ENCODE measurements at places on chromosomes 6 and 20.

DNA sequence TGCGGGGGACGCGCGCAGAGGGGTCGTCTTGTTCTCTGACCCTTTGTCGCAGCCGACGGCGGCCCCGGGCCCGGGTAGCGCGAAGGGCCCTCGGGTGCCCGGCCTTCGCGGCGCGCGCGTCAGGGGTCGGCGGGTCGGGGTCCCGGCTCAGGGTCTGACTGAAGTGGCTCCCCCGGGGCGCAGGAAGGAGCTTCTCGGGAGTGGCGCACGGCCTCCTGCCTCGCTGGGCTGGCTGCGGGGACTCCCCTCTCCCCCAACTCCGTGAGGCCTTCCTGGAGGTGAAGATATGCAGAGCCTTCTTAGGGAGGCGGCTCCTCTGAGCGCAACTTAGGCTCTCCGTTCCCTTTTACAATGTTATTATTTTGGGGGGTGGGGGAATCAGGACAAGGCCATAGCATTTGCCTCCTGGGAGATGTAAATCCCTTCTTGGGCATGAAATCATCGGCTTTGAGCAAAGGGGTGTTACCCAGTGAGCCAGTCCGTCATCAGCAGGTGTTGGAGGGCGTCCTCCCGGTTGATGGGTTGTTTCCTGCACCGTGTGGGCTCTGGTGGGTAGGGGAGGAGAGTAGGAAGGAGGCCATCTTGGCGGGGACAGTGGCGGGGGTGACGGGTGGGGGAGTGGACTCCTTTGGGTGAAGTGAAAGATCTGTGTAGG lies 523 bp downstream of the CDS2 start:
- DNase-seq, result peak; percentile 57

GRCh38 chr6:144745439-144745838 lies 460.3 kb downstream of the UTRN start:
- DNase-seq, result no peak

DNA sequence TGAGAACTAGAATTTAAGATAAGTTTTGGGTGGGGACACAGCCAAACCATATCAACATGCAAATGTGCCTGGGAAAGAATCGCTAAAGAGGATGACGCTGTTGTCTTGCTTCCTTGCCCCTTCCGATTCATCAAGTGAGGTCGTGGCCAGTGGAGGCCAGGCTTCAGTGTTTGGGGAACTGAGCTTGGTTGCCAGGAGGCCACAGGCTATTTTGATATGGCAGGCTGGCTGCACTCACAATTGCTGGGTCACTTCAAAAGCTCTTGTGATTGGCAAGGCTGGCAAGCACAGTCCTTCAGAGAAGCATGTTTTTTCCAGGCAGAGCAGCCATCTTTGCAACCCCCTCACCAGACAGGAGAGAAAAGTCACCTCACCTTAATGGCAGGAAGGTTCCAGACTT lies 45.8 kb downstream of the SAMD5 start:
- DNase-seq, result no peak

DNA sequence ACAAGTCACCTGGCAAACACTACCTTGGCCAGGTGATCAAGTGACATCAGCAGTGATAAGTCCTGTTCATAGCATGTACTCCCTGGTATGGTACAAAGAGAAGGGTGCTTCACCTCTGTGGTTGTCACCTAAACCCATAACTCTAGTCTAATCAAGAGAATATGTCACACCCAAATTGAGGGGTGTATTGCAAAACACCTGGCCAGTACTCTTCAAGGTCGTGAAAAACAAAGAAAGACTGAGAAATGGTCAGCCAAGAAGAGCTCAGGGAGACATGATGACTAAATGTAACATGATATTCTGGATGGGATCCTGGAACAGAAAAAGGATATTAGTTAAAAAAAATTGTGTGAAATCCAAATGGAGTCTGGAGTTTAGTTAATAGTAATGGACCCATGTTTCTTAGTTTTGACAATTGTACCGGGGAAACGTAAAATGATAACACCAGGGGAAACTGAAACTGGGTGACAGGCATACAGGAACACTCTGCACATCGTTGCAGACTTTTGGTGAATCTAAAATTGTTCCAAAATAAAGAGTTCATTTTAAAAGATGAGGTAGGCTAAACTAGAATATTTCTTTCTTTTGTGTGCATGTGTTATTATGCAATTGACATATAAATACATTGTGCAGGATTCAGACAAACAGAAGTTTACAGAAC lies 262.0 kb downstream of the CDC5L start:
- no peak for DNase-seq

- no peak for DNase-seq
These were observed 278.2 kb downstream of the NRN1 start for GRCh38 chr6:5728351-5729079.

- DNase-seq, result no peak
These were observed 17.6 kb upstream of the RPS6KA2 start for GRCh38 chr6:166644681-166645080.

DNA sequence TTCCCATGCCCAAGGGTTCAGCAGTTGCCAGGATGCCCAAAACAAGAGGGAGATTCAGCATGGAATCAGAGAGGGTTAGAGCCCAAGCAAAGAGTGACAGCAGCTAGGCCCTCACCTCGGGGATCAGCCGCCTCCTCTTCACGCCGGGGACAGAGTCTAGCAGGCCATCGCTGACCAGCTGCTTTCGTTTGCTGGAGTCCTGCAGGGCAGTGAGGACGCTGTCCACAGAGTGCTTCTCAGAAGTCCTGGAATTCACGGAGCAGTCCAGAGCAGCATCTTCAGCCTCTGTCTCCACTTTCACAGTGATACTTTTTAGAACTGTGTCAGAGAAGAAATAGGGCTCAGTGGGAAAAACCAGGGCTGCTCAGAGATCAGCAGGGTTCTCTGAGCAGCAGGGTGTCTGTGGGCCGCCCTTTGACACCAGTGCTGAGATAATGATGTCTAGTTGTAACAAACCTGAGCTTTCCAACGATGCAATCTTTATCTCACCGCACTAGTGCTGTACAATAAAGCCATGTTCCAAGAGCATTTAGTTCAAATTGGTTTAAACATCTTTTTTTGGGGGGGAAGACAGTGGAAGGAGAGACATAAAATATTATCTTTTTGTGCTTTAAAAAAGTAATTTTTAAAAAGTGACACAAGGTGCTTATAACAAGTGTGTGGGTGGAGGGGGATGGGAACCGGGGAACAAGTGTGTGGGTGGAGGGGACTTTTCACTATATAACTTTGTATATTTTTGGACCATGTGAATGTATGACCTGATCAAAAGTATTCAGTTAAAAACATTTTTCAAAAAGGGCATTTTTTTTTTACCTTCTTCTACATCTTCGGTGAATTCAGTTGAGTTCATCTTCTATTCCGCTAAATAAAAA lies 16.6 kb downstream of the BEND3 start:
- DNase-seq, result no peak

- no peak for DNase-seq
These were observed 188.5 kb downstream of the TAF4 start for GRCh38 chr20:61876952-61877728.

DNA sequence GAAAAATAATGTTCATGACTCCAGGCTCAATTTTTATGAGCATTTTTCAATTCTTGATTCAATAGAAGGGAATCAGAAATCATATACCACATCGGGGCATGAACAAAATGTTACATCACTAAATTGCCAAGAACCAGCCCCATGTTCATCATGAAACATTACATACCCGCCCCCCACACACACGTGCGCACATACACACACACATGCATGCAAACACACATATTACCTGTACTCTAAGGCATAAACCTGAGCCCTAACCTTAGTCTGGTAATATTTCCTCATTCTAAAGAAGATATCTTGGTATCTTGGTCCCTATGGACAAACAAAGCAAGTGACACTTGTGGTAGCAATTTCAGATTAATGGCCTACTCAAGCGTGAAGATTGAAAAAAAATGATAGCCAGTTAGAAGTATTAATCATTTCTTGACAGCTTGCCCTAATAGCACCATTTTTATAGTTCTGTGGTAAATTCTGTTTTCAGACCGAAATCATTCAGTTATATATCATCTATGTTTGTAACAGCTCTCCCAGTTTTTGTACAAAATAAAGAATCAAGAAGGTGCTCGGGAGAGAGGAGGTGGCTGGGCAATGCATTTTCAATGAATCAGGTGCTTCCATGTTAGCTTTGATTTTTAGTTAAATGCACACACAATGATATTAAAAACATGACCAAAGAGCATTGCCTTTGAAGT lies 95.4 kb upstream of the DOK5 start:
- DNase-seq, result no peak

DNA sequence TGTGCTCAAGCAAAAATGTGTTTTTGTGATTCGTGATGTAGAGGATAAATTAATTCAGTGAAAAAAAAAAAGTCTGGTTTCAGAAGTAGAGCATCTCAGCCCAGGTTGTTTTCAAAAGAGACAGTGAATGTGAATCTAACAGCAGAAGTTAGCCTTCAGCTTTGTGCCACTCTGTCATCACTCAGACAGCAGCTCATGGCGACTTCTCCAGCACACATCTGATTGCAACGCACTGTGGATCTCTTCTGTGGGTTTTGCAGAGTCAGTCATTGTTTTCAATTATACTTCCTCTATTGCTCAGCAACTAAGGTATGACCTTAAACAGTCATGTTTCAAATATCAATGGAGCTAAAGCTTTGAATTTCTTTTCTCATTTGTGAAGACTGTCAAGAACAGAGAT lies 335.5 kb upstream of the POU3F2 start:
- no peak for DNase-seq

GRCh38 chr6:72552938-72553337 lies 68.9 kb upstream of the KCNQ5 start:
- no peak for DNase-seq

DNA sequence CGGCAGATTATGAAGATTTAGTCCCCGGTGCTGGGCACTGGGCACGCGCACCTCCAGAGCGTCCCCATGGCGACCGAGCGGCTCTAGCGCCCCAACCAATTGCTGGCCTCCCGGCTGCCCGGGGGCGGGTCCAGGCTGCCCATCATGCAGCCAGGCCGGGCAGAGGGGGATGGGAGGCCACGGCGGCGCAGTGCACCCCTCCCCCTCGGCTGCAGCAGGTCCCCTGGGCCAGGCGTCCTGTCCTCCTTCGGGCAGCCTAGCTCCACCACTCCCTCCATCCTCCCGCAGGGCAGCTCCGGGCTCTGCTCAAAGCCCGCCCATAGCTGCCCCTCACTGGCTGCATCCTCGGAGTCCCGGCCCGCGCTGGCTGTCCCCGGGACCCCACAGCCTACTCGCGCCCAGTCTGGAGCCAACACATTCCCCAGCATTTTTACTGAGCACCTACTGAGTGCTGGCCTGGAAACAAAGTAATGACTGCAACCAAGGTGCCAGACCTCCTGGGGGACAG lies 99.4 kb downstream of the ASXL1 start:
- no peak for DNase-seq

DNA sequence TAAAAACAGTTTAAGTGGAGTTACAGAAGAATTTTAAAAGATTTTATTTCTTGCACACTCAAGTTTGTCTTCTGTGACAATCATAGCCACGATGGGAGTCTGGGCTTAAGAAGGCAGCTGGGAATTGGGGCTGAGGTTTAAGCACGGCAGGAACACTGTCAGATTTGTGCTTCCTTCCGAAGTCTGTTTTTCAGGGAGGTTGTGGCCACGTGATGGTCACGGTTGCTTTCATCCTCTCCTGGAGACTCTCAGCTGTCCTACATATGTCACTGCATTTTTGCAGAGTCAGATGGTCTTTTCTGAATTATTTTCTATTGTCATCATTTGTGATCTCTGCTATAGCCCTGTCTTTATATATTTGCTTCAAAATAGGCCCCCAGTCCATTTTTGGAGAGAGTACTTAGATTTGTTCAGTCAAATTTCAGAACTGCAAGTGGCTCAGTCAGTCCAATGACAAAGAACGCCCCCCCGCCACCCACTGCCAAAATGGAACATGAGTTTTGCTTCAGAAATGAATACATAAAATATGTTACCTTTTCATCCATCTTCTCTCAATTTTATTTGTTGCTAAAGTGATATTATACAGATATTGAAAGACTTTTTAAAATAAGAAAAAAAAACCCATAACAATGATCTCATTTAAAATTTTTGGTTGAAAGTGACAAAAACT lies 111.8 kb upstream of the ZFP64 start:
- no peak for DNase-seq

DNA sequence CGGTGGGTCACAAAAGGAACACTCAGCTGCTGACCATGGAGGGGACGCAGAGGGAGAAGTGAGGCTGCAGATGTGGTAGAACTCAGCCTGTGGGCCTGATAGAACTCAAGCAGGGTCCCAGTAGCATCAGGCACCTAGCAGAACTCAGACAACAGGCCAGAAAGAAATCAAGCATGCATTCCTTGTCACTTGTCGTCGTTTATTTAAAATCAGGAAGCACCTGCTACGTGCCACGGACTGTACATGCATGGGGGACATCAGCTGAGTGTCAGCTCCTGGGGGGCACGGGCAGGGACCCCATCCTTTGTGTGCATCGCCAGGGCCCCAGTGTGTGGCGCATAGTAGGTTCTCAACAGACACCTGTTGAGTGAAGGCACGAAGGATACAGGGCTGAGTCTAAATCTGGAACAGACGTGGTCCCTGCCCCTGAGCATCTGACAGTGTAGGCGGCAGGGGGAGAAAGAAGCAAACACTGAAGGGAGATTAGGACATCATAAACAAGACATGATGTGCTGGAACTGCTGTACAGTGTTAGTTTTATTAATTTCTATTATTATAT lies 32.5 kb downstream of the UQCC2 start:
- no peak for DNase-seq

All from right lung (tissue), 10 donors.